ENCODE measurements at places on chromosomes 6 and 20.

DNA sequence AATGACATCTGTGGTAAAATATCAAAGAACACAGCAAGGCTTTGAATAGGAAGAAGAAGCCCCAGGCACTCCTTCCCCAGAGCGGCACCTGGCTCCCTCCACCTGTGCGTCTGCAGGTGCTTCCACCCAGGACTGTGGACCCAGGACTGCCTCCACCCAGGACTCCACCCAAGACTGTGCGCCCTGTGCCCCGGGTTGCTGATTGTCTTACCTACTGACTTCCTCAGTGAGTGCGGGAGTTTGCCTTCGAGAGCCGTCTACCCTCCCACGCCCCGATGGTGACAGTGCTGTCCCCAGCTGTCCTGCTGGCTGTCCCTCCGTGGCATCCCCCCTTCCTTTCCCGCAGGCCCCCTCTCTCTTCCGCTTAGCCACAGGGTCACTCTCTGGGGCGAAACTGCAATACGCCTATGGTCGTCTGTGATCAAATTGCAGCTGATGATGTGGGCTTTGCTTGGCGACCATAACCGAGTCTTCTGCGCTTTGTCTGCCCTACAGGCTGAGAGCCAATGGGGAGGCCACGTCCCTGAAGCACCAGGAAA, 52.1 kb downstream of the IRF4 start:
- DNase-seq: no peak

GRCh38 chr6:7016226-7016625, 91.5 kb upstream of the RREB1 start:
- DNase-seq: no peak

DNA sequence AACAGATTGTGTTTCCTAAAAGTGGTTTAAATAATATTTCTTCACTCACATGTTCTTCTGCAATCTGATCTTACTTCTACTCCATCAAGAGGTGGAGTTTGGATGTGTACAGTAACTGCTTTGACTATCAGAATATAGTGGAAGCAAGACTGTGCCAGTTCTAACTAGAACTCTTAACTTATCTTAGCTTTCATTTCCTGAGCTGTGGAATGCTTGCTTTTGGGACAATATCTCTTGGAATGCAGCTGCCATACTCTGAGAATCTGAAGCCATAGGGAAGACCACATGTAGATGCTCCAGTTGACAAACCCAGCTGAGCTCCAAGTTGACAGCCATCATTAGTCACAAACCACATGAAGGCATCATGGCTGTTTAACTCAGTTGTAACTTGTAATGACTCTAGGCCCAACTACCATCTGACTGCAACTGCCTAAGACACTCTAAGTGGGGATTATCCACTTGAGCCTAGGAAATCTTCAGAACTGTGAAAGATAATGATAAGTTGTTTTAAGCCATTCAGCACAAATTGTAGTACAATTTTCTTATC, 40.8 kb upstream of the MAN1A1 start:
- DNase-seq: no peak

- DNase-seq: no peak
Measured at GRCh38 chr6:125251516-125252220, 50.1 kb downstream of the HDDC2 start.

GRCh38 chr20:62725596-62726268, 17.1 kb downstream of the NTSR1 start:
- DNase-seq: no peak

- no peak for DNase-seq
Measured at GRCh38 chr20:59039233-59039632, 3.4 kb downstream of the PRELID3B start.

DNA sequence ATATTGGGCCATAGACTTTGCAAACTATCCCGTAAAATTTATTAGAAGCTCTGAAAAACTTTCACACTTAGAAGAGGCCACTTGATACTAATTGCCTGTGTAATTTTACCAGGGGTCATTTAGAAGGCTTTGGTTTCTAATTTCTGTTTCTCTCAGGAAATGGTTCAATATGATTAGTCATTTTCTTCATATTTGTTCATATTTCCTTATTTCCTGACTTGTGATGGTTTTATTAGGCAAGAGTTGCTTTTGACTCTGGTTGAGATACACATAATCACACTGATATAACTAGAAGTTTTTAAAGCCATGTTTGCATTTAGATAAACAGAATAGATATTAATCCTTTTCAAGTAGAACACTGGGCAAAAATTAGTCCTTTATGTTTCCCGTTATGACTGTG, 11.8 kb upstream of the HBS1L start:
- no peak for DNase-seq

All from BJ (cell line).